ENCODE measurements at places on chromosomes 13 and 19. TPM values are rescaled to one million over a fixed set of nuclear protein-coding genes. Genes with fewer than 3 reads are reported as not detected.
A peak's percentile ranks its signal among the peaks of the same experiment; 100 is the strongest.

DNA sequence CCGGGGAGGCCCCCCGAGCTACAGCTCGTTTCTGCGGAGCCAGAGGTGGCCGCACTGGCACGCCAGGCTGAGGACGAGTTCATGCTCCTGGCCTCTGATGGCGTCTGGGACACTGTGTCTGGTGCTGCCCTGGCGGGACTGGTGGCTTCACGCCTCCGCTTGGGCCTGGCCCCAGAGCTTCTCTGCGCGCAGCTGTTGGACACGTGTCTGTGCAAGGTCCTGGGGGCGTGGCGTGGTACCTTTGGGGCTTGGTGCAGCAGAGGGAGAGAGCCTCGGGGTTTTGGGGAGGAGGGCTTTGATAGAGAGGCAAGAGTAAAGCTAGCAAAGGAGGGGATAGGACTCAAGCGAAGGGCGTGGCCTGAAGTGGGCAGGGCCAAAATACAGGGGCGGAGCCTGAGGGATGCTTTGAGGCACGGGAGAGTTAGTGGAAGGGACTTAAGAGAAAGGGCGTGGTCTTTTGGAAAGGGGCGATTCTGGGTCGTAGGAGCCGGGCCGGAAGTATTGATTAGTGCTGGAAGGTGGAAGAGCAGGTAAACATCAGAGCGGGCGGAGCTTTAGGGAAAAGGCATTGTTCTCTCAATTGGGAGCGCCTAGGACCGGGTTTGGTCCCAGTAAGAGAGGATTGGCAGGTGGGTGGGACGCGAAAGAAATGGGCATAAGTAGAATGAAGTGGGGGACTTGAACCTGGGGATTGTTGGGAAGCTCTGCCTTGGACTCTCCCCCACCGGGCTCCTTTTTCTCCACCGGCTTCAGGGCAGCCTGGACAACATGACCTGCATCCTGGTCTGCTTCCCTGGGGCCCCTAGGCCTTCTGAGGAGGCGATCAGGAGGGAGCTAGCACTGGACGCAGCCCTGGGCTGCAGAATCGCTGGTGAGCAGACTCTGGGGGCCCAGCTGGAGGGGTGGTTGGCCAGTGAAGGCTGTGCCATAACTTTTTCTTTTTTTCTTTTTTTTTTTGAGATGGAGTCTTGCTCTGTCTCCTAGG, 1.2 kb downstream of the PPM1N start:
- peak; percentile 89 for DNase-seq

DNA sequence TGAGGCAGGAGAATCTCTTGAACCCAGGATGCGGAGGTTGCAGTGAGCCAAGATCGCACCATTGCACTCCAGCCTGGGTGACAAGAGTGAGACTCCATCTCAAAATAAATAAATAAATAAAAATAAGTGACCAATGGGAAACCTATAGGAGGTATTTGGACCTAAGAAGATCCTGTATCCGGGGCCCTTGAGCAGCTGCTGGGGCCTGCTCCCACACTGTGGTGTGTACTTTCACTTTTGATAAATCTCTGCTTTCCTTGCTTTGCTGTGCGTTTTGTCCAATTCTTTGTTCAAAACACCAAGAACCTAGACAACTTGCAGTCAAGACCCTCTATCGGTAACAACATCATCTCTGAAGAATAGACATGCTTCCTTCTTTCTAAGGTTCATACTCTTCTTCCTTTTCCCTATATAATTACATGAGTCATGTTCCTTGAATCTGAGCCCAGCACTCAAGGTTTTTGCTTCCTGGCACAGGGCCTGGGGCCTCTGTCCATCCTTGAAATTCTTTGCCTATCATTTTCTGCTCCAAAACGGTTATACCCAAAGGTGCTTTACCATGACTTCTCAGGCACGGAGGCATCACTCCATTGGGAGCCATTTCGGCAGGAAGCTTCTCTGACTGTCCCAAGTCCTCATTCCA, 14.2 kb upstream of the PNMA8C start:
- DNase-seq, result peak; percentile 89

DNA sequence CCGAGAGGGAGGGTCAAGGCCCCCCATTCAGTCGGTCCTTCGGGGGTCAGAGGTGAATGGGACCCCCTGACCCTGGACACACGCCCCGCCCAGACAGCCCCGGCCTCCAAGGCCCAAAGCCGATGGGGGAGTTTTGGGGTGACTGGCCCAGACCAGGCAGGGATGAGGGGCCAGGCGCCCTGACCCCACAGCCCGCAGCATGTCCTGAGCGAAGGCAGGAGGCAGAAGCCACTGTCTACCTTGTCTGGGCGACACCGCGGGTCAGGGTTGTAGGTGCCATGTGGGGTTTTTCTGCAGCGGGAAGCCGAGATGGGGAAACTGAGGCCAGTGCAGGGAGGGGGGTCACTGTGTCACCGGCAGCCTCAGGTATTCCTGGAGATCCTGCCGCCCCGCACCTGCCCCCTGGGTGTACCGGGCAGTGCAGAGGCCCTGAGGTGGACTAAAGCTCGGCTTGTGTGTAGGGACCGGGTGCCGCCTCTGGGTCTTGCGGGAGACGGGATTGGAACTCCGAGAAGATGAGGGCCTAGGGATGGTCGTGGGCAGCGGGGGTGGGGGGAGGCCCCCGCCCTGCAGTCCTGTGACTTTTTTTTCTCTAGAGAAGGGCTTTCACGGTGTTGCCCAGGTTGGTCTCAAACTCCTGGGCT, 8.5 kb downstream of the ARID3A start:
- no peak for DNase-seq

DNA sequence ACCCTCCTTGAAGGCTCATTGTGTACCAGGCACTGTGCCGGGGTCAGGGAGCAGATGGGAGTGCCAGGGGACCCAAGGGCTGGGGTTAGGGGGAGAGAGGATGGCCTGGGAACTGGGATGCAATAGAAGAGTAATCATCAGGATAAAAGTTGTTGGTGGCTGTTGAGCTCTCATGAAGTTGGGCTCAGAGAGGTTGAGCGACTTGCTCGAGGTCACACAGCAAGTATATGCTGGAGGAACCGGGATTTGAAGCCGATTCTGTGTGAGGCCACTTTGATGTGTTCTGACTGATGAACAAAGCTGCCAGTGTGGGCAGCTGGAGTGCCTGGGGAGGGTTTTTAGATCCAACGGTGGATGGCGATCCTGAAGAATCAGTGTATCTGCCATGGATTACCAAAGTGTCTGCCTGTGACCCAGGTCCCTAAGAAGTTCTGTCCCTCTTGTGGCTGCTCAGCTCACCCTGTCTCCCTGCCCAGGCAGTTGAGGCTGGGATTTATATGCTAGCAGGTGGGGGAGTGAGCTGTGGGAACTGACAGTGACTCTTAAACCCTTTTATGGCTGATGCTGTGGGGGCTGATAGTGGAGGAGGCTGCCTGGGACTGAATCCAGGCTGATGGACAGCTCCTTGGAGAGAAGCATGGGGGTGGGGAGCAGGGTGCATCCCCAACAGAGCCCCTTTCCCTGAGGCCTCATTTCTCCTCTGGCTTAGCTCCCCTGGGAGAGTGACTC, 8.3 kb downstream of the ARHGEF18 start:
- no peak for DNase-seq

The CEACAM5 gene
- total RNA-seq, result not detected

The ZNF563 gene
- 4.4 TPM for total RNA-seq

The ITGBL1 gene
- total RNA-seq, result 360 TPM

The ICAM5 gene
- under 0.01 TPM for total RNA-seq

The PRSS57 gene
- total RNA-seq, result not detected
